ENCODE measurements at places on chromosomes 3 and 15.
A peak's percentile ranks its signal among the peaks of the same experiment; 100 is the strongest.

- DNase-seq, result no peak
Measured at GRCh38 chr15:85770096-85771041, 24.4 kb downstream of the KLHL25 start.

DNA sequence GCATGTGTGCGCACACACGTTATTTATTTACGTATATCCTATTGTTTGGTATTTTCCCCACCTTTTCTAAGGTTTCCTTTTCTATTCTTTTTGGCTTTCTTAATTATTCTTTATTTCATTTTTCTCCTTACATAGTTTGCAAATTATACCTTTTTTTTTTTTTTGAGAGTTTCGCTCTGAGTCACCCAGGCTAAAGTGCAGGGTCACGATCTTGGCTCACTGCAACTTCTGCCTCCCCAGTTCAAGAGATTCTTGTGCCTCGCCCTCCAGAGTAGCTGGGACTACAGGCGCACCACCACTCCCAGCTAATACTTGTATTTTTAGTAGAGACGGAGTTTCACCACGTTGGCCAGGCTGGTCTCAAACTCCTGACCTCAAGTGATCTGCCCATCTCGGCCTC, 20.0 kb upstream of the CILP start:
- DNase-seq, result no peak

GRCh38 chr3:140724856-140725812, 47.3 kb downstream of the TRIM42 start:
- no peak for DNase-seq

DNA sequence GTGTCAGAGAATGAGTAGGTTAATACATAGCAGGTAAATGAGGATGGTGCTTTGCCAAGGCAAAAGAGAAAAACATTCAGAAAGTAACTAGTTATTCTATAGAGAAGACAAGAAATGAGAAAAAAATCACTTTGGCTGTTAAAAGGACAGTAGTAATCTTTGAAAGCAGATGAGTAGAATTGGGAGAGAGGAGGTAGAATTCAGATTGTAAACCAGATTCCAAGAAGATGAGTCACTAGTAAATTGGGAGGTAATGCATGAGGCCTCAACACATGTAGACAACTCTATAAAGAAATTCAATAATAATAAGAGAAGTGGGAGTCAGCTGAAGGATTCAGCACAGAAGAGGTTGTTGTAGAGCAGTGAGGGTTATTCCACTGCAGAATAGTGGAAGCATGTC, 81.4 kb downstream of the MBNL1 start:
- DNase-seq, result peak; percentile 18

DNA sequence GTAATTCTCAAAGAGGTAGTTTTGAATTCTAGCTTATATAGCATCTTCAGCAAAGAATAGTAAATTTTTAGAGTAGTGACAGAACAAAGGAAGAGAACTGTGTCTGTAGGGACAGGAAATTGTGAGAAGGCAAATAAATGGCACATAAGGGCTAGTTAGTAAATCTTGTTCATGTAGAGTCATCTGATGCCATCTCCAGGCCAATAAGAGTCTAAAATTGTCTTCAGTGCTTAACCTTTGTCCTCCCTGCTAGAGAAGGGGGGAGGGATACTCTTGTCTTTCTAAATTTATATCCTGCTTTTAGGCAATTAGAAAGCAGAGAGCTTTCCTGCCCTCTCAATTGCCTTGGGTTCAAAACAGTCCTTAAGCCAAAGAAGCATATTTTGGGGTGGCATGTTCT, 87.0 kb upstream of the DNAJC19 start:
- no peak for DNase-seq

GRCh38 chr15:90465930-90466567, 63.7 kb upstream of the CRTC3 start:
- DNase-seq, result peak; percentile 46

GRCh38 chr3:62532796-62533195, 159.4 kb upstream of the FEZF2 start:
- no peak for DNase-seq

DNA sequence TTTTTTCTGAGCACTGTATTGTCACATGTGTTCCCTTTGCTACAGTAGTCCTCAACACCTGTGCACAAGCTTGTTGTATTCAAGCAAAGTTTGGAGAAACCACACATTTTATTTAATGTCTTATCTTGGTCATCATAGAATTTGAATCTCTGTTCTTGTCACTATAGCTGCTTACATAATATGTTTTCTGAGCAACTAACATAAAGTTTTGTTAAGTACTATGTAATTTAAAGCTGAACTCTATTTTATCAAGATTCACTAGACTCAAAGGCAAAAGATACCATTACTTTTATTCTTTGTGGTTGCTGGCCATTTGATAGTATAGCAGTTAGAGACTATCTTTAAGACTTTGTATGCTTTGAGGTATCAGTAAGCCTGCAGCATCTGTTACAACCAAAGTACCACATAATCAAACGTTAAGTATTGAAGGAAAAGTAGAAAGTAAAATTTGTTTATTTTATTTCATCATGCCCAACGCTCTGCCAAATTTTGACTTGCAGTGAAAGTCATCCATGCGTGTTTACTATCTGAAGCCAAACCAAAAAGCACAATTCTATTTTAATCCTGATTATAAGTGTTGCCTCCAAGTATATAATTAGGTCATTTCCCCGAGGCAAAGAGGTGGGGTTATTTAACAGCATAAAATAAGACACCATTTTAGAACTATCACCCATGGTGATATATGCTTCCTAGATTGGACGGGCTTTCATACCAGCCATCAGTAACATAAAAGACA, 10.3 kb upstream of the ABHD10 start:
- DNase-seq, result no peak

GRCh38 chr3:189685860-189686259, 54.7 kb downstream of the TP63 start:
- peak; percentile 56 for DNase-seq

GRCh38 chr15:25065876-25066275, 111.1 kb downstream of the SNRPN start:
- no peak for DNase-seq

- no peak for DNase-seq
Measured at GRCh38 chr3:80978216-80978969, 783.1 kb downstream of the GBE1 start.

DNA sequence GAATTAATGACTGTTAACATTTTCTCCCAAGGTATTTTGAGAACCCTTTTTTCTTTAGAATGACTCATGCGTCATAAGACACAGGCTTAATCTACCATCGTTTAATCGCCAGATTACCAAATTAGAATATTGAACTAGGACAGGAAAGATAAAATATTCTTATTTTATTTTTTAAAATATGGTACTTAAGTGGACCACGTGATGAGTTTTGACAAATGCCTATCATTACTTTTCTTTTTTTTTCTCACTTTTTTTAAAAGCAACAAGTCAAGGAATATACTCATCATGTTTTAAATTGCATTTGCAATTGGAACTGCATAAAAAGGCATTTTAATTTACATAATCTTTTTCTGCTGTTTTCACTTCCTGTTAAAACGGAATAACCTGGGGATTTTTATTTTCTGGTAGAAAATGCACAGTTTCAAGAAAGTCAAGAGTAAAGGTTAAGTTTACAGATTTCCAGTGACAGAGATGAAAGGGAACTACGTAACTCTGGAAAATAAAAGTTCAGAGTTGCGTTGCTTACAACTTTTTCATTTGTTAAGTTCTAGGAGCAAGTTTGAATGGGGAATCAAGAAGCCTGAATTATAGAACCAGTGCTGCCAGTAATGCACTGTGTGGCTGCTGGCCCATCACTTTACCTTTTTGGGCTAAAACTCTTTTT, 23.6 kb downstream of the SIAH2 start:
- no peak for DNase-seq

DNA sequence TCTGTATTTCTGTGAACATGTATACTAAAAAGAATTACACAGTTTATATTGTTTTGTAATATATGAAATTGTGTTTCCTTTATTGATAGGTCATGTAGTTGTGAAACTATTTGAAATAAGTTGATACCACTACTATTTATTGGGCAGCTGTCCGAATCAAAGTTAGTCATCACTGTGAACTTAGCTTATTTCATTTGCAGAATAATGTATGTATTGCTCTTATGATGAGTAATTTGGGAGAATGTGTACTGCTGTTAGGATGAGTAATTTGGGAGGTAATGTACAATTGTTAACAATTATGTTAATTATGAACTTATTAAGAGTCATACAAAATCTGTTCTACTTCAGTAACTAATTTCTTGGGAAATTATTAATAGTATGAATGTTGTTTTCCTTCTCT, 22.2 kb downstream of the FXR1 start:
- no peak for DNase-seq

GRCh38 chr3:44427683-44428082, 49.8 kb downstream of the ZNF445 start:
- DNase-seq, result no peak

DNA sequence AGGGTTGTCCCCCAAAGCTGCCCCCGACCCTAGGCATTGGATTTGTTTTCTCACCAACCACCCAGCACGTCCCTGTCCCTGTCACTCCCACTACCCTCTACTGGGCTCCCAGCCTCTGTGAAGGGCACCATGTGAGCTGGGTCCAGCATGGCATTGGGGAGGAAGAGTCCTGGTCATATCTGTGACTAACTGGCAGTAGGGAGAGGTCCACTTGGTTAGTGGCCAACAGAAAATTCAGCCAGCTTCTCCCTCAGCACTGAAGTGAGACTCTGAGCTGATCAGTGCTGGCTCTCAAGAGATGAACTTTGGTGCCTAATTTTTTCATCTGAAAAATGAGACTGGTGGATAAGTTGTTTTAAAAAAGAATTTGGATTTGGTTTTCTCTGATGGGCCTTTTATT, 11.3 kb upstream of the KIF23 start:
- no peak for DNase-seq

DNA sequence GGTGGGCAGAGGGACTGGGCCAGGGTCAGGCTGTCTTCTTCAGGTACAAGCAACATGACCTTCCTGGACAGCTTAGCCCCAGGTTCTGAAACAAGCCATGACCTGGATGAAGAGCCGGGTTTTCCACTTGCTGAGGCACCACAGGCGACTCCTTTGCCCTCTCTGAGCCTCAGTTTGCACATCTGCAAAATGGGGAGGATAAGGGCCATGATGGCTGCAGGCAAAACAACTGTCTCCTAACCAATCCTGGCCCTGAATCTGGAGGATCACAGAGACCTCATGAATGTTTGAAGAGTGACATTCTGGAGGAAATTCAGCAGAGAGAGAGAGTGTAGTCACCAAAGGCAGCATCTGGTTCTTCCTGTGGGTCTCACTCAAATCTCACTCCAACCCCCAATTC, 8.0 kb downstream of the SLC6A1 start:
- no peak for DNase-seq
